ENCODE measurements at places on chromosomes 11 and 22.

- DNase-seq = no peak
Measured at GRCh38 chr11:66676931-66677598, 622 bp downstream of the RBM4B start.

DNA sequence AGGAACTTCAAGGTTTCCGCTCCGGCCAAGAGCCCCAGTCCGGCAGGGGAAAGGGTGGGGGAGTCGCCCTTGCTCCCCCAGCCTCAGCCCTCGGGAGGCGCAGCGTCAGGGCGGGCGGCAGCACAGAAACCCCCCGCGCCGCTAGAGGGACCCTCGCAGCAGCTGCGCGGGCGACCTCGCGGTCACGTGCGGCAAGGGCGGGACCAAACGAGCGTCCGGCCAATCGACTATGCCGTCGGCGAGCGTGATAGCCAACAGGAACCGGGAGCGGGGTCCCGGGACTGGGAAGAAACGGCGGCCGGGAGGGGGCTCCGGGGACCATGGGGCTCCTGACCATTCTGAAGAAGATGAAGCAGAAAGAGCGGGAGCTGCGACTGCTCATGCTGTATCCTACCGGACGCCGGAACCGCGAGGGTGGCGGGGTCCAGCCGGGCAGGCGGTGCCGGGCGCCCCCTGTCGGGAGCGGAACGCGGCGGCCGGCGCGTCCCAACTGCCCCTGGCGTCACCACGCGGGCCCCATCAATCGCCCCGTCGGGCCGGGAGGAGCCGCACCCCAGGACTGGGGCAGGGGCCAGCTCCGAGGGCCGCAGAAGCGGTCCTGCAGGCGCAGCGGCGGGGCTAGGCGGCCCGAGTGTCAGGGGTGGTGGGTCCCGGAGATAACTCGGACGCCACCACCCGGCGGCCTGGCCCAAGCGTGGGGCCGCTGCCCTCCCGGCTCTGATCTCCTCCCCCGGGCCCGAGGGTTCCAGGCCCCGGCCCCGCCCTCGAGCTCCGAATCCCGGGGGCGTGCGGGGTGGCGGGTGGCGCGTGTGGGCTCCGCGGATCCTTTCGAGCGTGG lies at the start of gene ARL2:
Gene ARL2 (plus strand): TSS at position 273 of the 838 bp plus-strand sequence. CDS start 48 bp downstream, at position 321.
- DNase-seq = peak; percentile 90

- no peak for DNase-seq
Measured at GRCh38 chr22:37154925-37155712, 5.4 kb upstream of the IL2RB start.

DNA sequence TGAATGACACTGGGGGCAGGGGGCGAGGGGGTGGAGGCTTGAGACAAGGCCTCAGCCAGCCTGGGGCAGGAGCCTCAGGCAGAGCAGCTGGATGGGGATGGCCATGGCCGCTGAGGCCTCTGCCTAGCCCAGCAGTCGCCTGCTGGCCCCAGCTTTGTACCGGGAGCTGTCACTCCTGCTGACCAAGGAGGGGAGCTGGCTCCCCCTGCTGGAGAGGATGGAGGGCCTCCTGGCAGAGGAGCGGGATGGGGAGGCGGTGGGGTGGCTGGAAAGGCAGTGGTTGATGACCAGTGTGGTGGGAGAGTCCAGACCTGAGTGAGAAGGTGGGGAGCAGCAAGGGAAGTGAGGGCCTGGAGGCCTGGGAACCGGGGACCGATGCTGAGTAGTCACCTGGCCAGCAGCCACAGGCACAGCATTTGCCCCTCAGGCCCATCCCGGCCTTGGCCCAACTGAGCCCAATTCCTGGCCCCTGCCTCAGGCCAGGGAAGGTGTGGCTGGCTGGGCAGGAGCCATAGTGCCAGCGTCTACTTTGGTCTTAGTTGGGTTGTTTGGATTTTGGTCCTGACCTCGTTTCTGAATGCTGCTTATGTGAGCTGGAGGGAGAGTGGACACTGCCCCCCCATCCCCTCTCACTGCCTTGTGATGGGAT lies 6.0 kb upstream of the SUSD2 start:
- DNase-seq = no peak

DNA sequence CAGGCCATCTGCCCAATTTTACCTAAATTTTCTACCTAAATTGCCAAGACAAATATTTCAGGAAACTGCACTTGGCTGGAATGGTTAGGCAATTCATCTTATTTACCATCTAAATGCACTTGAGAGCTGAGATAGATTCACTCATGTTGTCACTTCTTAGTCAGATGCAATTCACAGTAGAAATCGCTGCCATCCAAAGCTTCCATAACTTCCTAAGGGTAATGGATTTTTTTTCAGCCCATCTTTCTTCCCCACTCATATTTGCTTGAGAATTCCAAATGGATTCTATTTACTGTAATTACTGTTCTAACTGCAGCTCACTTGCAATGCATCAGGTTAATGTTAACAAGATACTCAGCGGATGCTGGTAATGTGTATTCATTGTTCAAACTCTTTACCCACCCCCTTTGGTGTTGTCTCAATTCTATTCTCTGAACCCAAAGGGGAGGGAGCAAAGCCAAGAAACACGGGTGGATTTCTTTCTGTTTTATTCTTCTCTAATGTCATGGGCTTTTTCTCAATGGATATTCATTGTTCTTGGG lies 96.0 kb downstream of the TENM4 start:
- DNase-seq = no peak

- DNase-seq = no peak
Measured at GRCh38 chr11:80993536-80993935, 1552.7 kb upstream of the TENM4 start.

DNA sequence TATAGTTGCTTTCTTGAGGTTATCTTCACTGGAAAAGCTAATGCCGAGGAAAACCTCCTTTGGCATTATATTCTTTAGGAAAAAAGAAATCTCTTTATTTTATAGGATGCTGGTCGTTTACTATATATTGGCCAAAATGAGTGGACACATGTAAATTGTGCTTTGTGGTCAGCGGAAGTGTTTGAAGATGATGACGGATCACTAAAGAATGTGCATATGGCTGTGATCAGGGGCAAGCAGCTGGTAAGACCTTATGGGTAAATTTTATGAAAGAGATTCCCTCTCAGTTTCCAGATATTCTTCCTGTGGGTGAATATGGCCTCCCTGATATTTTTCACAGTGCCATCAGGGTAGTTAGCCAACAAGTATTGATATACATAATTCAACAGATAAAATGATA lies 29.4 kb upstream of the TTC36 start:
- DNase-seq = no peak

- no peak for DNase-seq
Measured at GRCh38 chr11:12079726-12080556, 30.4 kb upstream of the MICAL2 start.

GRCh38 chr11:4539603-4540219 lies 5.3 kb upstream of the OR52M1 start:
- DNase-seq = peak; percentile 23

DNA sequence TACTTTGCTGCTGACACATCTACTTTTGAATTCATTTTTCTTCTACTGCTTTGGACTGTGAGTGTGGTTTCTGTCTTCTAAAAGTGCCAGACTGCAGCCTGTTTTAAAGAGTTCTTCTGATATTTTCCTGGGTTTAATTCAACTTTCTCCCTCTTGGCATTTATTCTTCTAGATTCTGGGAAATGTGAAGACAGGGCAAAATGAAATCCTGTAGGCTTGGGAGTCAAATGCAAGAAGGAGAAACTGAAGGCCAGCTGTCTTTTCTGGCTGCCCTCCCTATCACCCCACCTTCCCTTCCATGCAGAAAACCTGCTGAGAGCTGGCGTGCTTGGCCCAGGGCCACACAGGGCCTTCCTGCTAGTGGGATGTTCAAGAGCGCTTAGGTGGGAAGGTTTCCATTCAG lies 7.6 kb downstream of the ZNF70 start:
- no peak for DNase-seq

DNA sequence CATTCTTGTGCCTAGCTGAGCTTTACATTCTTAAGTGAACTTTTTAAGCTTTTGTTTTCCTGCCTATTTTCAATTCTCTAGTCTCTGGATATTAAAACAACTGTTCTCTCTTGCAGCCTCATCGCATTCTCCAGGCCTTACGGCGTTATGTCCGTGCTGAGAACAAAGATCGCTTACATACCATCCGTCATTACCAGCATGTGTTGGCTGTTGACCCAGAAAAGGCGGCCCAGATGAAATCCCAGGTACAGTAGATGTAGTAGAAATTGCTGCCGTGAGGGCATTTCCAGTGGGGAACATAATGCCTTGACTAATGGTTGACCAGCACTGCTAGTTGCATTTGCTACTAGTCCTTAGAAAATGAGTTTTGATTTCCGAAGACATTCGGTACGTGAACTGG lies 29.7 kb upstream of the ST14 start:
- no peak for DNase-seq

- peak; percentile 15 for DNase-seq
Measured at GRCh38 chr22:42994917-42995562, 19.9 kb downstream of the PACSIN2 start.

DNA sequence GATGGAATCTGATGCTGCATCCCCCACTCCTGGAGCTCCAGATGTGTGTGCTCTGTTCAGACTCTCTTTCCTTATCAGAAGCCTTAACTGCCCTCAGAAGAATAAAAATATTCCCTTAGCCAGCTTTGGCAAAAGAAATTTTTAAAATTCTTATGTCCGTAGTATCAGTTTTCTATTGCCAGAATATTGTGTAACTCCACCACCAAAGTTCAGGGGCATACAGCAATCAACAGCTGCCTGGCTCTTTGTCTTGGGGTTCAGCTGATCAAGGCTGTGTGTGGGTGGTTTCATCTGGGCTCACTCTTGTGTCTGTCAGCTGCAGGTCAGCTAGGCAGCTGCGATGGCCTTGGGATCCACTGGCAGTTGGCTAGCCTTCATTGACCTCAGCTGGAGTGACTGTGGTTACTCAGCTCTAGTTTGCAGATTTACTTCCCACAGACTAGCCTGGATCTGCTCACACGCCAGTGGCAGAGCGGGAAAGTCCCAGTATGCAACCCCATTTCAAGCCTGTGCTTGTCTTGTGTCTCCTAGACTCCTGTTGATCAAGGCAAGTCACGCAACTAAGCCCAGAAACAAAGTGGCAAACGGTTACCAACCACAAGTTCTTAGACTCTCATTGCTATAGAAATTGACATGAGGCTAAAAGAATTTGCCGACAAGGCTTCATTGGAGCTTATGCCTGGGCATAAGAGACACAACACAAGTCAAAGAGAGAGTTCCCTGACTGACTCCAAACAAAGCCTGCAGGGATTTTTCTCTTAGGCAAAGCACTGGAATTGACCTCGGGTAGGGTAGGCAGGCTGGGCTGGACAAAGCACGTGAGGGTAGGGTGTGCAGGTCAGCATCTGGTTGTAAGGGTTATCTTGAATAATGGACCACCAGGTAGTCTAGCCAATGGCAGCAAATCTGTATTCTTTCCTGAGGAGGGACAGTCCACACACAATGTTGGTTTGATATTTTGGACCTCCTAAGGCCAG lies 7.5 kb downstream of the TMEM138 start:
- DNase-seq = no peak

GRCh38 chr11:125343718-125344131 lies 152.3 kb downstream of the FEZ1 start:
- DNase-seq = no peak

DNA sequence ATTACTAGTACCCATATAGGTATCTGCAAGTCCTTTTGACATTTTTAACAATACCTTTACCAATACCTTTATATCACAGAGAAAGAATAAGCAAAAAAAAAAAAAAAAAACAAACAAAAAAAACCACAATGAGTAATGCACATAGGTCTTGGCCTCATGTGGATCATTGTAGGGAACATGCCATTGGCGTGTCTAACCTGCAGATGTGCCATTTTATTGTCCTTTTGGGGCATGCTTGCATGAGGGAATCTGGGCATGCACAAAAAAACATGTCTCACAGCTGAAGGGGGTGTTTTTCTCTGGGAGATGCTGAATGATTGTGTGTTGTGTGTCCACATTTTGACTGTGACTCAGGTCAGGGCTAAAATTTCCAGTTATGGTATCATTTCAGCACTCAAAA lies 361.6 kb downstream of the GUCY1A2 start:
- DNase-seq = no peak

GRCh38 chr11:2296913-2297622 lies 4.7 kb downstream of the C11orf21 start:
- DNase-seq = no peak

DNA sequence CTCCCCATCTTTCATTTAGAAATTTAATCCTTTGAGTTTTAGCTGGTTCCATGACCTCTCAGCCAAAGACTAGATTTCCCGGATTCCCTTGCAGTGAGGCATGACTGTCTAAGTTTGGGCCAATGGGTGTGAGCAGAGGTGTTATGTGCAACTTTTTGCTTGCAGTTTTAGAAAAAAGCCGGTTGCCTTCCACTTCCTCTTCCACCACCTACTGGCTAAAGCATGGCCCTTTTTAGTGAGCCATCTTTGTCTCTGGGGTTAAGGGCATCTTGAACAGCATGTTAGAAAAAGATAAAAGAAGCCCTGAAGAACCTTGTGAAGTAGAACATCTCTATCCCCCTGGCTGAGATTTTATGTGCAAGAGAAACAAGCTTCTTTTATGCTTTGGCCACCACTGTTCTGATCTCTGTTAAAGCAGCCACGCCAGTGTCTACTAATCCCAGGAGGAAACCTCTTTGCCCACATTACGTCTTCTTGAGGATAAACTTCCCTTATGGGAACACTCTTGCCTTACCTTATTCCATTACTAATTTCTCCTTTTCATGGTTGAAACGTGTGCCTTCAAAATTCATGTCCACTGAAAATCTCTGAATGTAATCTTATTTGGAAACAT lies 279.9 kb downstream of the TENM4 start:
- no peak for DNase-seq

DNA sequence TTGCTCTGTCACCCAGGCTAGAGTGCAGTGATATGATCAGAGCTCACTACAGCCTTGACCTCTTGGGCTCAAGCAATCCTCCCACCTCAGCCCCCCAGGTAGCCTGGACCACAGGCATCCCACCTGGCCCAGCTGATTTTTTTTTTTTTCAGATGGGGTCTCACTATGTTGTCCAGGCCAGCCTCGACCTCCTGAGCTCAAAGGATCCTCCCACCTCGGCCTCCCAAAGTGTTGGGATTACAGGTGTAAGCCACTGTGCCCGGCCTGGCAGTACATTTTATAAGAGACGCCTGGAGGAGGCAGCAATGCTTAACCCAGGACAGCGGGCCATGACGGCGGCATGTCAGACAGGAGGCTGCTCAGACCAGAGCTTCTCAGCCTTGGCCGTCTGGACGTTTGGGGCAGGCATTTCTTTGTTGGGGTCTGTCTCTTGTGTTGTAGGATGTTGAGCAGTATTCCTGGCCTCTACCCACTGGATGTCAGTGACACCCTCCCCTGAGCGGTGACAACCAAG lies 4.3 kb downstream of the LGALS2 start:
- no peak for DNase-seq

DNA sequence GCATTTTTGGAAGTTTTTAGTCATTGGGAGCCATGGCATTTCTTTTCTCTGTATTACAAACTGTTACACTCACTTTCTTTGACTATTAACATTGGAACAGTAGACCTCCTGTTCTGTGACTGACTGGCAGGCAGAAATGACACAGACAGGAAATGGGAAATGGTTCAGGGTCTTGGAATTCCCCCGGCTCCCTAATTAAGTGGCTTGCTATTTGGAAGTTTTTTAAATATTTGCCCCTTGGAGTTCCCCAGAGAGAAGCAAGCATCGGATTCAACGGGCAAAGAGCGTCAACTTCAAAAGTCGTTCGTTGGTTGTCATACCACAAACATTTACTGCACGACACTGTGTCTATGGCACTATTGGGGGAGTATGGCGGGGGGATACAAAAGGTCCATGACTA lies 1.1 kb upstream of the BIRC2 start:
- peak; percentile 90 for DNase-seq

Measured in NCI-H526 treated with DMSO at 0.1 percent for 48 hours (cell line).